ENCODE measurements at places on chromosomes 11 and 22.

DNA sequence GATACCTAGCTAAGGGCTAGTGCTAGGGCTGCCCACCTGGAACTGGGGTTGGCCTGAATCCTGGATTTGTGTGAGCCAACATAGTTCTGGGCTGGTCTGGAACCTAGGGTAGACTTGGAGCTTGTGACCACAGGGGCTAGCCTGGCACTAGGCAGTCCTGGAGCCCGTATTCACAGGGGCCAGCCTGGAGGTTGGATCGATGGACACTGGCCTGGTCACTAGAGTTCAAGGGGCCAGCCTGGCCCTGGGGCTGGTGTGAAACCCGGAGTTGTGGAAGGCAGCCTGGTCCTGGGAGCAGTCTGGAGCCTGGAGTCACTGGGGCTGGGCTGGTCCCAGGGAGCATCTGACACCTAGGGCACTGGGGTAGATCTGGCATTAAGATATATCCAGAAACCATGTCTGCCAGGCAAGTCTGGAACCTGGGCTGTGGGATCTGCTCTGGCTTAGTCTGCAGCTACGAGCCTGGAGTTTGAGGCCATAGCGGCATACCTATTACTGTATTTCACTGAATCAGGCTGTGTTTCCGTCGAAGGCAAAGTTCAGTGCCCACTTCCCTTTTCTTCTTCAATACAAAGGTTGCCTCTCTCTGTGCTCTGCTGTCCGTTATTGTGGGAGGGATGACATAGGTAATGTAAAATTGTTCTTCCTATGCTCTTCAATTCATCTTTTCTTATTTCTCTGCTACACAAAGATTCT is 9.1 kb upstream of the GLYATL1B start:
- no peak for DNase-seq

DNA sequence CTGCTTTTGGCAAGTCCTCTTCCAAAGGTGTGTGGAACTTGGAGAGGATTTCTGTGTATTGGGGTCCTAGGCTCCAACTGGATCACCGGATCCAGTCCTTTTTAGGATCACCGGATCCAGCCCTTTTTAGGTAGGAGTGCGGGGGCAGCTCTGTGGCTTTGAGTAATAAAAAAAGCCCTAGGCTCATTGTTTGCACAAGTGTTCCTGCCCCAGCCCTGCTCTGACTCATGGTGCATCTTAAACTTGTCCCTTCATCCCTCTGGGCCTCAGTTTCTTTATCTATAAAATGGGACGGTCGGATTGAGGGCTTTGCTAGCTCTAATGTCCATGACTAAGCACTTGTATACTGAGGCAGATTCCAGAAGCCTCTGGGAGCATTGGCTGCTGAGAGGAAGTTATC is 22.7 kb upstream of the CD44 start:
- DNase-seq, result no peak

GRCh38 chr11:85664615-85665481 is at the start of gene CREBZF:
TSS of gene CREBZF (minus strand) at chr11:85665129. CDS start at chr11:85664875, 254 bp downstream.
- DNase-seq, result peak; percentile 90

DNA sequence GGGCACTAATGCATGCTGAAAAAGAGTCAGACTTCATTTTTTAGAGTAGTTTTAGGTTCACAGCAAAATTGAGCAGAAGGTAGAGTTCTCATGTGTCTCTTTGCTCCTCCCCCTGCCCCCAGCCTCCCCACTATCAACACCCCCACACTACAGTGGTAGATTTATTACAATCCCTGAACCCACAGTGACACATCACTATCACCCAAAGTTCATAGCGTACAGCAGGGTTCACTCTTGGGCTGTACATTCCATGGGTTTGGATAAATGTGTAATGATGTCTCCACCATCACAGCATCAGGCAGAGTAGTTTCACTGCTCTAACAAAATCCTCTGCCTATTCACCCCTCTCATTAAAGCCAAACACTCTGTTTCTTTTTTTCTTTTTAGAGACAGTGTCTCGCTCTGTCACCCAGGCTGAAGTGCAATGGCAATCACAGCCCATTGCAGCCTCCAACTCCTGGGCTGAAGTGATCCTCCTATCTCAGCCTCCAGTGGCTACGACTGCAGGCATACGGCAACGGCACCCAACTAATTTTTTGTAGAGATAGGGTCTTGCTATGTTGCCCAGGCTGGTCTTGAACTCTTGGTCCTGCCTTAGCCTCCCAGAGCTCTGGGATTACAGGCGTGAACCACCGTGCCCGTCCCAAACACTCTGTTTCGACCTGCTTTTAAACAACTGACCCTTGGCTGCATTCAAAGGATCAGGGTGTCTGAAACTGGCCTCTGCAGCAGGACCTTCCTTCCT is 4.1 kb downstream of the BEST1 start:
- peak; percentile 26 for DNase-seq

DNA sequence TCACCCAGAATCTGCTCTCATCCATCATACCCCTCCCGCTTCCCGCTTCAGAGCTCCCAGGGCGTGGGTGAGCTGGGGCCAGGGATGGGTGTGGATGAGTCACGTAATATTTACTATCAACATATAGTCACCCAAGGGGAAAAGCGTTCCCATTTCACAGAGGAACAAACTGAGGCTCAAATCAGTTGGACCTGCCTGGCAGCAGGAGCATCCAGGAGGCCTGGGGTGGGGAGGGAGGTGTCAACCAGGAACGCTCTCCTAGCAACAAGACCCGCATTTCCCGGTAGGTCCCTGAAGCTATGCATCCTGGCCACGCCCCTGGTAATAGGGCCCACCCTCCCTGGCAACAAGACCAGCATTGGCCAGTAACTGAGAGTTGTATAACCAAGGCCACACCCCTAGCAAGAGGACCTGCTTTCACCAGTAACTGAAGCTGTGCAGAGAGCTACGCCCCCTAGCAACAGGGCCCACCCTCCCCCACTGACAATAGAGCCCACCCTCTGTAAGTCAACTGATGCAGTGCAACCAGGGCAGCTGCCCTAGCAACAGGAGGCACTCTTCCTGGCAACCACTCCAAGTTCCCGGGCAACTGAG is 32.7 kb upstream of the TXNRD2 start:
- DNase-seq, result no peak

DNA sequence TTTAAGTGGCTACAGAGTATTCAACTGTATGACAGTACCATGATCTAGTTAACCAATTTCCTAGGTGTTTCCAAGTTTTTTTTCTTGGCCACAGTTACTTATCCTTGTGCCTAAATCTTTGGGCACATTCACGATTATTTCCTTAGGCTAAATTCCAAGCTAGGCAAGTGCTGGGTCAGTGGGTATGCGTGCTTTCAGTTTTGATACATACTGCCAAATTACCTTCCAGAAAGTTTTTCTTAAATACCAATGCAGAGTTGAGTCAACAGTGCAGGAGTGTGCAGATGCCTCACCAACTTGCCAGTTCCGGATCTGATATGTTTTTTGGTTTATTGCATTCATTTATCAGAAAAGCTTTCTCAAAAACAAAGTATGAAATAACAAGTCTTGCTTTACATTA is 67.9 kb upstream of the OR4B1 start:
- no peak for DNase-seq

GRCh38 chr11:71144010-71144409 is 108.4 kb downstream of the SHANK2 start:
- DNase-seq, result no peak

DNA sequence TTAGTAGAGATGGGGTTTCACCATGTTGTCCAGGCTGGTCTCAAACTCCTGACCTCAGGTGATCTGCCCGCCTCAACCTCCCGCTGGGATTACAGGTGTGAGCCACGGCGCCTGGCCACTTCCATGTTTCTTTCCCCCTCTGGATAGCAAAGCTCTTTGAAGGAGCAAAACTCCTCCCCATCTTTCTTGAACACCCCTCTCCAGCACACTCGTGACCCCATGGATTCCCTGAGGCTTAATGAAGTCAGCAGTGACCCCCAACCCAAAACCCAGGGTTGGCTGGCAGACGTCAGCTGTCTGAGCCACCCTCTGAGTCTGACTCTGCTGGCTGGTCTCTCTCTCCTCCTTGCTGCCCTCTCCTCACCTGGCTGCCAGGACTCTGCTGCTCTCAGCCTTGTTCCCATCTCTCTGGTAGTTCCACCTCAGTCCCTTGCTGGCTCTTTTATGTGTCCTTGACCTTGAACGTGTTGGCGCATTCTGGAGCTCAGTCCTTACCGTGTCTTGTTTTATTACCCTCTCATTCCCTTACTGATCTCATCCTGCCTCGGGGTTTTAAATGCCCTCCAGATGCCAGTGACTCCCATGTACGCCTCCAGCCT is 44.5 kb downstream of the PARVG start:
- no peak for DNase-seq

- no peak for DNase-seq
Observed at GRCh38 chr11:99865951-99866350, 821.1 kb upstream of the ARHGAP42 start.

DNA sequence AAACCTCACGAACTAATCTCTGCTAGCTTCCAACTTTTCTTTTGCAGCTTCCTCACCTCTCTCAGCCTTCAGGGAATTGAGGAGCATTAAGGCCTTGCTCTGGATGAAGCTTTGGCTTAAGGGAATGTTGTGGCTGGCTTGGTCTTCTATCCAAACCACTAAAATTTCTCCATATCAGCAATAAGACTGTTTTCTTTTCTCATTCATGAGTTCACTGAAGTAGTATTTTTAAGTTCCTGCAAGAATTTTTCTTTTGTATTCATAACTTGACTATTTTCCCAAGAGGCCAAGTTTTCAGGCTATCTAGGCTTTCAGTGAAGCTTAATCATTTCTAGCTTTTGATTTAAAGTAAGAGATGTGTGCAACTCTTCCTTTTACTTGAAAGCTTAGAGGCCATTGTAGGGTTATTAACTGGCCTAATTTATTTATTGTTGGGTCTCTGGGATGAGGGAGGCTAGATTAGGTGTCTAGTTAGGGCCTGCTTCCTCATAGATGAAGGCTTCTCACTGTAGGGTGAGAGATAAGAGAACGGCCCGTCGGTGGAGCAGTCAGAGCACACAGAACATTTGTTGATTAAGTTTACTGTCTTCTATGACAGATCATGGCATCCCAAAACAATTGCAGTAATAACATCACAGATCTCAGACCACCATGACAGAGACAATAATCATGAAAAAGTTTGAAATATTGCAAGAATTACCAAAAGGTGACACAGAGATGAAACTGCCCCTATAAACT is 33.2 kb downstream of the CSF2RB start:
- DNase-seq, result no peak
